Left cardiac atrium (tissue), 4 donors: ENCODE measurements at places on chromosomes 13 and 19. TPM values are rescaled to one million over a fixed set of nuclear protein-coding genes. Genes with fewer than 3 reads are reported as not detected.

LHFPL6 gene
- 67.2 TPM for total RNA-seq

ECSIT gene
- total RNA-seq = 105 TPM

TSKS gene
- 0.76 TPM for total RNA-seq

KLF2 gene
- 66.4 TPM for total RNA-seq

ICAM5 gene
- 0.71 TPM for total RNA-seq

ZNF525 gene
- total RNA-seq = 6.9 TPM

ZFR2 gene
- 0.29 TPM for total RNA-seq

ADGRE1 gene
- 0.21 TPM for total RNA-seq

BSPH1 gene
- not detected for total RNA-seq

ANGPTL8 gene
- total RNA-seq = 20.3 TPM

DNA sequence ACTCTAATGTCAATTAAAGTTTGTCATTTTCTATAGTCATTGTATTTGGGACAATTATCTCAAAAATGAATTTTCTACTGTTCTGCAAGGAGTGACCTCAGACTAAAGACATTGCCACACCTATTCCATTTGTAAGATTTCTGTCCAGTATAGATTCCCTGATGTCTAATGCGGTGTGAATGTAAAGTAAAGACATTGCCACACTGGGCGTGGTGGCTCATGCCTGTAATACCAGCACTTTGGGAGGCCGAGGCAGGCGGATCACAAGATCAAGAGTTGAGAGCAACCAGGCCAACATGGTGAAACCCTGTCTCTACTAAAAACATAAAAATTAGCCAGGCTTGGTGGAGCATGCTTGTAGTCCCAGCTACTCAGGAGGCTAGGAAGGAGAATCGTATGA, 13.8 kb upstream of the ZNF83 start:
- DNase-seq = no peak

- no peak for DNase-seq
Measured at GRCh38 chr19:39867952-39868351, 21.8 kb upstream of the FBL start.

GRCh38 chr19:2627855-2628254, 74.6 kb downstream of the GNG7 start:
- no peak for DNase-seq

DNA sequence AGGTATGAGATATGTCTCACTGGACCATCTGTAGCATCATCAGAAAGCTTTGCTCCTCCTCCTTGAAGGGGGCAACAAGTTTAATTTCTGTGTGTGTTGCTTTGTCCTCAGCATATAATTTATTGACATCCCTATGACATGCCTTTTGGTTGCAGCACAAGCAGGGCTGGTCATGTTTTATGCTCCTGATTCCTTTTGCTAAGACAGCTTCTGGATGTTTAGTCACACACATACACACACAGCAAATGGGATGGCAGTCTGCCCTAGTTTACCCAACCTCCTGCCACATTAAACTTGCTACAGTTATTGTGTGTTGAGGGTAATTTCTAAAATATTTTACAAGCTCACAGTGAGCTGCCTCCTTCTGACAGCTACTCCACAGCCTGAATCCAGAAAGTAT, 217.9 kb upstream of the RXFP2 start:
- no peak for DNase-seq

DNA sequence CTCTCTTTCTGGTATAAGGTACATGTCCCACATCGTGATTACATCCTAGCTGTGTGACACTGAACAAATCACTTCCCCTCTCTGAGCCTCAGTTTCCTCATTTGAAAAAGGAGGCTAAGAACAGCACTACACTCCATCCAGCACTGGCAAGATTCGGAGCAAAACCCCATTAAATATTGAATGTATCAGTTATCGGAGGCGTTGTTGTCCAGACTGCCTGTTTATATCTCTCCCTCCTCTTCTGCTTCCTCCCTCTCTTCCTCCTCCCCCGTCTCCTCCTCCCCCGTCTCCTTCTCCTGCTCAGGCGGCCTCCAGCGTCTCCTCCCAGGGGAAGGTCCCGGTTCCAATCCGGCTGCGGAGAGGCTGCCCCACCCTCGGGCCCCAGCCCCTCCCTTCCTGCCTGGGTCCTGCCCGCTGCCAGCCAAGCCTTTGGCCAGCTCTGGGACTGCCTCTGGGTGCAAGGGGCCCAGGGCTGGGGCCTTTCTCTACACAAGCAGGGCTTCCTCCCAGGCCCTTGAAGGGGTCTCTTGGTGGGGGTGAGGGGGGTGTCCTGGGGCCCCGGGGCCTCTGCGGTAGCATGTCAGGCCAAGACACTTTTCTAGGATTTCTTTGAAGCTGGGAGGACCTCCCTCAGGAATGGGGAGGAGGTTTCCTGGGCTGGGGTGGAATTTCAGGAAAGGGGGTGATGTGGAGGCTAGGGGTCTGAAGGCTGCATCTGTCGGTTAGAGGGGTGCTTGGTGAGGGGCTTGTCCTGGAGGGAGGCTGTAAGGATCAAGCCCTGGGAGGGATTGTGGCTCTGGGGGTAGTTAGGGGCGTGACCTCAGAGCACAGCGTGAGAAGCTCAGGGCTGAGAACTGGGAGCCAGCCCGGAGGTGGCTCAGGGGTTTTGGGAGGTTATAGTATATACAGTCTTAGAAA, 1.9 kb downstream of the RRAS start:
- peak; percentile 92 for DNase-seq

GRCh38 chr19:6751189-6751588, 11.7 kb downstream of the TRIP10 start:
- DNase-seq = no peak

DNA sequence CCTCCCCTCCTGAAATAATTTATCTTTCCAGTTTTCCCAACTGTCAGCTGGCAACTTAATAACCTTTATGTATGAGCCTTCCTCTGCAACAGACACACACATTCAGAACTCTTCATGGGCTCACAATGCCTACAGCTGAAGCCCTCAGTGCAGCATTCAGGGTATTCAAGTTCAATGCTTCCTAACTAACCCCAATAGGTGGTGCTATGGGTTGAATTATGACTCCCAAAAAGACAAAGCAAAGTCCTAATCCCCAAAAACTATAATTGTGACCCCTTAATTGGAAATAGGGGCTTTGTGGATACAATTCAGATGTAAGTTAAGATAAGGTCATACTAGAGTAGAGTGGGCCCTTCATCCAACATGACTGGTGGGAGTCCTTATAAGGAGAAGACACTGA, 202.2 kb downstream of the SUCLA2 start:
- no peak for DNase-seq

DNA sequence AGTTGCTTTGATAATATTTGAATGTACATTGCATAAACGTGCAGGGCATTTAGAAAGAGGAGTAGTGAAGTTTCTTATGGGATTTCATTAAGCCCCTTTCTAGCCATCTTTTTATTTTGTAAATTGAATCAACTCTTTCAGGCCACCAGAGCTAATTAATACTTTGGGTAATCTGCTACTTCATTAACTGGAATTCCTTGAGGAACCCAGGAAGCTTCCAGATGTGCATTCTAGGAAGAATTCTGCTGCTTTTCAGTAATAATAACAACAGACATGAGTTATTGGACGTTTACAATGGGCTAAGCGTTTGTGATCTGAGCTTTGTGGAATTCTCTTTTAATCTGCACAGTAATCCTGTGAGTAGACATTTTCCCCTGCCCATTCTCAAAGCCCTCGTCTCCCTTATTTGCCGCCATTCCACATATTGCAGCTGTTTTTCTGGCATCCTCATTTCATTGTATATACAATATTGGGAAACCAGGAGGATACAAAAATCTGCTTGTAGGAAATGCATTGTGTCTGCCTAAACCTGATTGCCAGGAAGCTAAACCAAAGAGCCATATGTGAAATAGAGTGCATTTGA, 103.9 kb downstream of the HS6ST3 start:
- DNase-seq = no peak

DNA sequence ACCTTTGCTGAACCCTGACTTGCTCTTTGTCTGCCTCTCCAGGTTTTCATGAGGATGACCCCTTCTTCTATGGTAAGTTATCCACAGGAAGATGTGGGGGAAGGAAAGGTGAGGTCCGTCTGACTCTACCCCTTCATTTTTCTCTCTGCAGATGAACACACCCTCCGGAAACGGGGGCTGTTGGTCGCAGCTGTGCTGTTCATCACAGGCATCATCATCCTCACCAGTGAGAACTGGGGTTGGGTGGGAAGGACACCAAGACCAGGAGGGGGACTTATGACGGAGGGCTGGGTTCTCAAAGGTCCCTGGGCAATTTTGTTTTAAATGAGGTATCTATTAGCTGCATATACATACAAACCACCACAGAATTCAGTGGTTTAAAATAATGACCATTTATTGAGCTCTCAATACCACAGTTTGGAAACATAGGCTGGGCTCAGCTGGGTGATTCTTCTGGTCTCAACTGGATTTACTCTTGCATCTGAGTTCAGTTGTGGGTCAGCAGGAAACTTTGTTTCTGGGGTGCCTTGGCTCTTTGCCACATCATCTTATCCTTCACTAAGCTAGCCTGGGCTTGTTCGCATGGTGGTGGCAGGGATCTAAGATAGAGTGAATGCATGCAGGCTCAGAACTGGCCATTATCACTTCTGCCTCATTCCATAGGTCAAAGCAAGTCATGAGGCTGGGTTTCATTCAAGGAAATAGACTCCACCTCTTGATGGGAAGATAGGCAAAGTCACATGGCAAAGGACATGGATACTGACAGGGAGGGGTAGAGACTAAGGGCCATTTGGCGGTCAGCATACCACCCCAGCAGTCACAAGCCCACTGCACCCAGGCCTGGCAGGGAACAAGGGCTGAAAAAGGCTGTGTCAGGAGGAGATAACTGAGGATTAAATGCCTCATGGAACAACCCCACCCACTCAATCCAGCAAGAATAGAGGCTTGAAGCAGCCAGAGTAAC, 11.8 kb downstream of the FXYD5 start:
- no peak for DNase-seq

- DNase-seq = no peak
Measured at GRCh38 chr19:46475986-46476385, 4.6 kb upstream of the PNMA8A start.

GRCh38 chr19:2747349-2747748, 7.5 kb upstream of the SLC39A3 start:
- DNase-seq = no peak

- no peak for DNase-seq
Measured at GRCh38 chr13:32989942-32990341, 26.3 kb upstream of the KL start.

DNA sequence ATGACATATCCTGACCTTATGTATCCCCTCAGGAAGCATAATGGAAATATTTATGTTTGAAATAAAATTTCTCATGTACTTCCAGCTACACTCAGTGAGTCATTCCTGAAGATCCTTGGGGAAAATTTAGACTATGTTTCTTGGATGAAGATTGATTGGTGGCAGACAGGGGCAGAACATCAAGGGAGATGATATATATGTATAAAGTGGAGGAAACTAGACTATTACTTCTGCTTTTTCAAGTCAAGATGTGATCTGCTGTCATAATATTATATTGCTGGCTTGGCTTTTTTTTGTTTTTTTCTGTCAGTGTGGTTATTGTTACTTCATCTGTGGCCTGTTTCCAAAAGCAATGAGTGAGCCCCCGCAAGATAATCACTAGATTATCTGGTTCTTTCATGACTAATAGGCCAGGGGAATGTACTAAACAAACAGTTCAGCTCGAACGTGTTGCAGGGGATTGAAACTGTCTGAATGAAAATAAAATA, 87.2 kb upstream of the TNFSF11 start:
- DNase-seq = no peak

- DNase-seq = no peak
Measured at GRCh38 chr13:110400786-110401533, 93.9 kb downstream of the COL4A2 start.

GRCh38 chr13:79995334-79995733, 345.6 kb downstream of the SPRY2 start:
- no peak for DNase-seq

- no peak for DNase-seq
Measured at GRCh38 chr19:1844513-1845124, 3.7 kb downstream of the REXO1 start.

- no peak for DNase-seq
Measured at GRCh38 chr19:10911579-10912363, 16.7 kb downstream of the YIPF2 start.

DNA sequence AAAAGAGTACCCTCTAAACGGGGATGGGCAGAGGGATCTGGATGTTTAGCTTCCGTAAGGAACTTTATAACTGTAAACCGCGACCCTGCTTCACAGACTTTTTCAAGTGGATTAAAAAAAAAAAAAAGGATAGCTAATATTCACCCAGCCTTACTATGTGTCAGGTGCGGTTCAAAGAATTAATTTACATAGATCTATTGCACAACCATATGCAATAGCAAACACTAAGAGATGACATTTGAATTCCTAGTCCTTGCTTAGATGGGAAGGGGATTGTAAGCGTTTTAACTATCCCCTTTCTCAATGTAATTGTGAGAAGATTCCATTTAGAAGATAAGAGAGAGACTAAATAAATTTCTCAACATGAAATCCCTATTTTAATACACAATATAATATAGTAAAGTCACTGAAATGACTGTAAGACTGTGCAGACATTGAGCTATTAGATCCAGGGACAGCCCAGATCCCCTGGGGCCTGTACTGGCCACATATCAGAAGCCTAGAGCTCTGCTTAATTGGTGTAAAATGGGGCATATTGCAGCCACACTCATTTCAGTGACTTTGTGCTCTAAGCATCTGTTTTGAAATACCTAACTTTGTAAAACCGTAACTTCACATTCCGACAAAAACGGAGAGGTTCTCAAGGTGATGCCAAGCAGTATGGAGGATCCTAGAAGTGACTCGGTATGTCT, 13.6 kb downstream of the LATS2 start:
- DNase-seq = no peak

GRCh38 chr13:48199404-48199946, 33.5 kb upstream of the ITM2B start:
- DNase-seq = no peak

DNA sequence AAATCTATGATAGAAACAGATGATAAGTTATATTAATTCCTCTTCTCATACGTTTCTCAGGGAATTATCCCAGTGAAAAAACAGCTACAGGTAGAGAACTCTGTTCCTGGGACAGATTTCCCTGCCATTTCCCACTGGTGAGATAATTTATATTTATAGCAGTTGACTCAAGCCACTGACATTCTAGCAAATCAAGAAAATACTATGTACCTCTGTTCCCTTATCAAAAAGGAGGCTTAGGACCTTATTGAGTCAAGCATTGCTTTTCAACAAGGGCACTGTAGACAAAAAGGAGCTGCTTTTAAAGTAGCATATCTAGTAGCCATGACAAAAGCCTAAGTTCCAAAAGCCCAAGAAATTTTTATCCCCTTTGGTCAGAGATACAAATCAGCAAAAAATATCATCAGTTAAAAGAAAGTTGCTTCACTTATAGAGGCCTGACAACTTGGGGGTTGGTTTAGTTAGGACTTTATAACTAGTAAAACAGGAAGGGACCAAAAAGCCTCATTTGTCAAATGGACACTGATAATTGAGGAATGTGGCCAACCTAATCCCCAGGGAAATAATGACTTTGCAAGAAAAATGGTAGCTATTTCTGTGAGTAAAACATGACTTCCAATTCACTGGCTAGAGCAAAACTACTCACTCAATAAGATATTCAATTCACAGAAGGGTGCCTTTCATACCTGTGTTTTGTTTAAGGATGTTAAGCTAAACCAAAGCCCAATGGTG, 652.5 kb downstream of the SLITRK1 start:
- DNase-seq = no peak
